Stimulated activated CD4-positive, alpha-beta T cell treated with anti-CD3 and anti-CD28 coated beads, Interleukin-15, amount 100 ng/mL, for 1 hour (primary cell): ENCODE measurements at places on chromosomes 4 and X.

- no peak for DNase-seq
These were observed 9.0 kb upstream of the PROM1 start for GRCh38 chr4:16092682-16093319.

GRCh38 chr4:176794151-176794550 is 1.4 kb upstream of the VEGFC start:
- no peak for DNase-seq

DNA sequence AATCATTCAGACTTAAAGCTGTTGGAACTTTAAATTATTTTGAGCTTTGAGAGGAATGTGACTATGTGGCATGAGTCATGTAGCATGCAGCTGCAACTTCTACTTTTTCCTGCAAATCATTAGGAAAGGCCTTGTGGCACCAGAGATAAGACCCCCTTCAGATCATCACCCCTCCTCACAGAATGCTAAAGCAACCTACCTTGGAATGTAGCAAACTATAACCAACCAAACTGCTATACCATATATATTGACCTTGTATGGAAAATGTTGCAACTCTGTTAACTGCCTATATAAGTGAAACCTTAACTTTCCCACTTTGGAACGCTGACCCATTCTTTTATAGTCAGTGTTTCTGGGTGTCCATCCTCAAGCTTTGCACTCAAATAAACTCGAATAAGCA is 32.0 kb downstream of the ATXN3L start:
- no peak for DNase-seq

DNA sequence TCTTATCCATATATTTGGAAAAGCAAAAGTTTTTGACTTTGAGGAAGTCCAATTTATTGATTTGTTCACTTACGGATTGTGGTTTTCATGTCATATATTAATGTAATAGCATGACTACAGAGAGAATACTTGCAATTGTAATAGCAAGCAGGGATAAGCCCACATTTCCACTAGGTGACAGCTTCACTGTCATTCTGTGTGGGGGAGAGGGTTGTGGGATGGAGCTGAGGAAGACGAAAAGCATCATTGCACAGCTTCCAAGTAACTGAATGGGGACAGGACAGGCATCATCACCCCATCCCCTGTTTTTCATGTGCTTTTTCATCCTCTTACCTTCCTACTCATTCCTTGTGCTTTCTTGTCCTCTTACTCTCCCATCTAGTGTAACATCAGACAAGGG is 31.4 kb downstream of the BEX3 start:
- no peak for DNase-seq

DNA sequence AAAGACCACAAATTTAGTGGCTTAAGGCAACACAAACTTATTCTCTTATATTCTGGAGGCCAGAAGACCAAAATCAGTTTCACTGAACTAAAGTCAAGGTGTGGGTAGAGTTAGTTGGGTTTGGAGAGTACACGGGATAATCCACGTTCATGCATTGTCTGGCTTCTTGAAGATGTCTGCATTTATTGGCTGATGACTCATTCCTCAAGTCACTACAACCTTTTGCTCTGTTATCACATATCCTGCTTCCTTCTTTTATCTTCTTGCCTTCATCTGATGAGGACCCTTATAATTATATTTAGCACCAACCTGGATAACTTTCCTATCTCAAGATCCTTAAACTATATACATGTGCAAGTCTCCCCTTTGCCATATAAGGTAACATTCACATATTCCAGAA is 590.0 kb downstream of the FSTL5 start:
- DNase-seq, result no peak

DNA sequence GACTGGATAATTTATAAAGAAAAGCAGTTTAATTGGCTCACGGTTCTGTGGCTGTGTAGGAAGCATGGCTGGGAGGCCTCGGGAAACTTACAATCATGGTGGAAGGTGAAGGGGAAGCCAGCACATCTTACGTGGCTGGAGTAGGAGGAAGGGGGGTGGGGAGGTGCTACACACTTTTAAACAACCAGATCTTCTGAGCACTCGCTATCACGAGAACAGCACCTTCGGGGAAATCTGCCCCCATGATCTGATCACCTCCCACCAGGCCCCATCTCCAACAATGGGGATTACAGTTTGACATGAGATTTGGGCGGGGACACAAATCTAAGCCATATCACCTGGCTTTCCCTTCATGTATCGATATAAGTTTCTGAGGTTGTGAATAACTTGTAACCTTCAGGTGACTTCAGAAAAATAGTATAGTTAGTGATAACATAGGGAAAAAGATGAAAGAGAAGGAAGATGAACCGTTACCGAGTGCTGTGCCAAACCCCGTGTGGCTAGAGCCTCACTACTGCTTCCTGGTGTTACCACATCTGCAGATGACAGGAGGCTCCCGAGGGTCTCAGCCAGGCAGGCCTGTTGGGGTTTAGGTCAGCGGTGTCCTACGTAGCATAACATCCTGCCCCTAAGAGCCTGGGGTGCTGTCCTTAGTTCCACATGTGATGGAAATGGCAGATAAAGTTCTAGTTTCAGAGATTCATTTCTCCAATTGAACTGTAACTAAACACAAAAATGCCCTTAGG is 103.5 kb downstream of the TNIP2 start:
- DNase-seq, result no peak

DNA sequence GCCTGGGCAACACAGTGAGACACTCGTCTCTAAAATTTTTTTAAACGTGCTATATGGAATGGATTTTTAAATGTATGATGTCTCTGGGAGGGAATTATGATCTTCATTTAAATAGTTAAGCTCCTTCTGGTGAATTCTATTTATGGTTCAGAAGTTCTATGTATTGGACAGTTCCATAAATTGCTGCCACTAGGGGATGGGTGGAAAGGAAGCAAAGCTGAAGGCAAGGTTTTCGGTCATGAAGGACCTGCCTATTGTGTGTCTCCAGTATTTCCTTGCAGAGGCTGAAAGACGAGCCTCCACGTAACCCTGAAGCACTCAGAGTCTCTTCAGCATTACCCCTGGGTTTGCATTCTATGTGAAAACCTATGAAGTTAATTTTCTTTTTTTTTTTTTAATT is 451.5 kb upstream of the FAT1 start:
- DNase-seq, result no peak

DNA sequence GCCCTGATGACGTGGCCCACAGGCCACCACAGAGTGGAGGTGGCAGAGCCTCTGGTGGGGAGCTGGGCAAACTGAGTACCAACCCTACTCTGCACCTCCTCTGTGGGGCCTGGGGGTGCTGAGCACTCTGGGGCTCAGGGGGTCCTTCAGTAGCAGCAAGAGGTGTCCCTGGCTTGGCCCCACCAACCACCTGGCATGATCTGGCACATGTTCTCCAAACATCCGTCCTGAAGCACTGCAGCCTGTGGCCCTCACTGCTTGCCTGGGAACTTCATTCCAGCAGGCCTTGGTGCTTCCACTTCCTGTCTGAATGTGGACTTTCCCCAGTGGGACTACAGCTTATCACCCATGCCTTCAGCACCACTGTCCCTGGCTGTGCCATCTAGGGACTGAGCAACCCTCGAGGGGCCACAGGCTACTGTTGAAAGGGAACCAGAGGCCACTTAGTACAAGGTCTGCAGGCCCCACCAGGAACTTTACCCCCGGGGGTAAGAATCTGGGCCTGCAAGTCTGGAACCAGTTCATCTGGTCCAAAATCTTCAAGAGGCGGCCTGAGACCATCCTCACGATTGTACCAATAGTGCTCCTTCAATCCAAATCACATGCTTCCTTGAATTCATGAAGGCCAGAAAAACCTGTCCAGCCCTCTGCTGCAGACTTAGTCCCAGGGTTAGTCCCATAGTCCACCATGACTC is 13.2 kb downstream of the TNIP2 start:
- no peak for DNase-seq

DNA sequence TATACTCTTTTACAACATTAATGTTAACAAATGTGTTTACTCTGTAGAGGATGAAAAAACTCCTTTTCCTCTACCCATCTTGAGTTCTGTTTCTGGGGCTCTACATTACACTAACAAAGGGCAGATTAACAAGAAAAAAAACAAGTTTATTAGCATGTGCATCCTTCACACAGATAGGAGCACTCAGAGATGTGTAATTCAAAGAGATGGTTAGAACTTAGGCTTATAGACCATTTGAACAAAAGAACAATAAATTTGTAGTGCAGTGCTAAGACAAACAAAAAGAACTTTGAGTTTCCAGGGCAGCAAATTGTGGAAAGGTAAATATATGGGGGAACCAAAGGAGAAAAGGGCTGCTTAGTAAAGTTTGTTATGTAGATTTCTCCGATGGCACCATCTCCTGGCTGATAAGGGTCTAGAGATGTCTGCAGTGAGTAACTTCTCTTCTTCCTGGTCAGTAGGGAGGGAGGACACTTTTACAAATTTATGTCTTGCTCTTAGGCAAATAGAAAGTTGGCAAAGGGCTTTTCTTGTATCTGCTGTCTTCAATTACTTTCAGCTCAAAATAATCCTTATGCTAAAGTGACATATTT is 1249.9 kb upstream of the TENM3 start:
- no peak for DNase-seq

- no peak for DNase-seq
These were observed 307.7 kb upstream of the ARSJ start for GRCh38 chr4:114287079-114287696.

GRCh38 chr4:86927843-86928395 is 6.9 kb upstream of the AFF1 start:
- DNase-seq, result no peak

DNA sequence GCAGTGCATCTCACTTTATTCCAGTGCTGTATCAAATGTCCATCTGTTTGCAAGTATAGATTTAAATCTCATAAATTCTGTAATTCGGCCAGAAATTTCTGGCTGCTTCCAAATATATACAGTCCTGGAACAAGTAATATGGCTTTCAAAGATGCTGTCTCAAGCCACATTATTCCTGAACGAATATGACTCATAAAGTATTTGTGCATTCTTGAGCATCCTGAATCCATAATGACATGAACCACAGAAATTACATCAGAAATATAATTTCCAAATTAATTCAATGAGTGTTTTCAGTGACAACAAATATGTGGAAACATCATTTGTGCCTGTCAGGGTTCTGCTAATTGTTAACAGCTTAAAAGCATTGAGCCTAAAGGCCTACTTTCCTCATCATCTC is 140.9 kb upstream of the HPGD start:
- no peak for DNase-seq

DNA sequence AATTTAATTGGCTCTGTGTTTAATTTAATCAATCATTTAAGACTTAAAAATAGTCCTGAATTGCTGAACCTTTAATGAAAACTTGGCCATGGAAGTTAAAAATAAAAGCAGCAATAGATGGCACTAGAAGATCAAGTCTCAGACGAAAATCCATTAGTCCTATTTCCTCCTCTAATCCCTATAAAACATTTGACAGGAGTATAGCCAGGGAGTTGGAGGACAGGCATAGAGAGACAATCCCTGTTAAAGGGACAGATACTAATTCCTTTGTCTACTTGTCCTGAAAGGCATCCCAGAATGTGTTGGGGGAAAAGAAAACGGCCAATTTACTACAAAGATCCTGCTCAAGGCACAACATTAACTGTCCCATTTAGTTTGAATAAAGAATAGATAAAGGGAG is 276.3 kb upstream of the TACR3 start:
- no peak for DNase-seq

DNA sequence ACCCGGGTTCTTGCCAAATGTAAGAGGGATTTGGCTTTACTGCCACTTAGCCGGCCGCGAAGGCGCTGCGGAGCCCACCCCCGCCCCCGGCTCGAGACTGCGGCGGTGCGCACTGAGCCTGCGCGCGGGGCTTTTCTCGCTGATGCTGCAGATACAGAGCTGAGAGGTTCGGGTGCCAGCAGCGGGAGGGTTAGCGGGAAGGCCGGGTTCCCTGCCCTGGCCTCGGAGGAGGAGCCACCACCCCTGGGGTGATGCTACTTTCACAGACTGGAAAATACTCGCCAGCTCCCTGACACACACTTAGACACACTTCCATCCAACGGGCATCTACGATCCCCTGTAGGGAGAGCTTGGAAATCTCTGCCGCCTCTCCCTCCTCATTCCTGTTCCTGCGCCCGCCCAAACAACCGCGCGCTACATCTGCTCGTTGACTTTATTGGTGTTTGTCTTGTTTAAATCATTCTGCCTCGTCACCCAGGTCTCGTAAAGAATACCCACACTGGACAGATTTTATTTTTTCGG is 2.1 kb upstream of the PCDH7 start:
- no peak for DNase-seq

DNA sequence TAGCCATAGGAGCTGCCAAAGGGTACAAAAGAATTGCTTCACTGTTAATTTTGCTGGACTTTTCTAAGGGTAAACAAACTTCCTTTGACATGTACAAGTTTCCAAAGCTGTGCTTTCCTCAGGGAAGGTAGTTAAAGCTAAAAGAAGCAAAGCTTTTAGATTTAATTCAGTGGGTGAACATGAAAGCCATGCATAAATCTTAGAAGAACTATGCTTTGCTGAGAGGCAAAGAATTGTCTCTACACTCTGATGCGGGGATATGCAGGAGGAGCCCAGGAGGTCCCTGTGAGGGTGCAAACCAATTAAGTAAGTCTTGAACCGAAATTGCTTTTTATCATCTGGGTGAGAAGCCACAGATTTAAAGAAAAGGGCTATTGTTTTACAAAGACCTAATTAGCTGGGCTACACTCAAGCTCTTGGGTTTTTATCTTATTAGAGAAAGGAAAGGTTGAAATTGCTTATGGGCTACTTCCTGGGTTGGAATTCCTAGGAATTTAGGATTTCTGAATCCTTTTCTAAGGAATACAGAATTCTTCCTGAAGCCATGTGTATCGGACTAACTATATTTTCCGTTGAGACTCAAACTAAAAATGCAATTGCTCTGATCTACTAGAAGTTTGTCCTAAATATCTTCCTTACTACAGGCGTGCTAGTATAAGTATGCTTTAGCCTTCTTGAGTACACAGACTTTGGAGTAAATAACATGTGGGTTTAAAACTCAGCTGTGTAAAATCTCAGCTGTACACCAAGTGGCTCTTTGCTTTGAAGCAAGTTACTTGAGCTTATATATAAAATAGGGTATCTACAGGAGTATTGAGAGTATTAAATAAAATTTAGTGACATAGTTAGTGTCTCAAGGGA is 188.4 kb upstream of the ANK2 start:
- DNase-seq, result no peak

DNA sequence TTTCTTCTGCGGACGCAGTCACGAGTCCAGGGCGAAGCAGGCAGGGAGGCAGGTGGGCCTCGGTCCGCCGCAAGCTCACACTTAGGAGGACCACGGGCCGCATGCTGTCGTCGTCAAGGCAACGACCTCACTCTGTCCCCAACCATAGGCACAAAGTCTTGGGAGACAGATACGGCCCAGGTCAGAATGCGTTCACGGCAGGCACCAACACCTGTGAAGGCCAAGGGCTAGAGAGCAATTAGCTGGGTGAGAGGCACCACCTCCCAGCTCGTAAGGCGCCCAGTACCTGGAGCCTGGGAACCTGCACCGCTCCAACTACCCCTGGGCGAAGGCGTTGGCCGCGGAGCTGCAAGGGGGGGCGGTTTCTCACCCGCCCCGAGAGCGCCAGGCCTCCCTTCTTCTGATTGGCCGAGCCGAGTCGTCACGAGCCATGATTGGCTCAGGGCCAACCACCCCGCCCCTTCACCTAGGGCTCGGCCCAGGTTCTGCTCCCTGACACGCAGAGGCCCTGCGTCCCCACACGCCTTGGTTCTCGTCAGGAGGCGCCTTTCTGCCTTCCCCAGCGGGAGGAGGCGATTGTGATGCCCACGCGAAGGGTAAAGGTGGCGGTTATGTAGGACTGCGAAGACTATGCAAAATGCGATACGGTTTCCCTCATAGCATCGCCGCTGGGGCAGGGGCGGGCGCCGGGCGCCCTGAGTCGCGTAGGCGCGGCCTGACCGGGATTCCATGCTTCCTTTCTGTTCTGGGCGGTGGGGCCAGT is at the start of gene CDKL2:
Gene CDKL2 (minus strand): TSS at position 355 of the 763 bp plus-strand sequence. CDS start 4,540 bp downstream, outside the sequence.
- peak; percentile 86 for DNase-seq

- no peak for DNase-seq
These were observed 101.3 kb upstream of the MAGEB10 start for GRCh38 chrX:27706526-27706925.

- no peak for DNase-seq
These were observed 11.3 kb downstream of the HMX1 start for GRCh38 chr4:8860096-8860891.
